Lung (tissue), 17 donors: ENCODE measurements at places on chromosomes 1 and 21.
A peak's percentile ranks its signal among the peaks of the same experiment; 100 is the strongest.

- DNase-seq: peak; percentile 52
Measured at GRCh38 chr1:54922921-54923421, 36.0 kb upstream of the DHCR24 start.

GRCh38 chr1:162629651-162630050 lies 2.6 kb upstream of the DDR2 start:
- no peak for DNase-seq

GRCh38 chr1:90936731-90937130 lies 85.1 kb downstream of the ZNF644 start:
- no peak for DNase-seq

DNA sequence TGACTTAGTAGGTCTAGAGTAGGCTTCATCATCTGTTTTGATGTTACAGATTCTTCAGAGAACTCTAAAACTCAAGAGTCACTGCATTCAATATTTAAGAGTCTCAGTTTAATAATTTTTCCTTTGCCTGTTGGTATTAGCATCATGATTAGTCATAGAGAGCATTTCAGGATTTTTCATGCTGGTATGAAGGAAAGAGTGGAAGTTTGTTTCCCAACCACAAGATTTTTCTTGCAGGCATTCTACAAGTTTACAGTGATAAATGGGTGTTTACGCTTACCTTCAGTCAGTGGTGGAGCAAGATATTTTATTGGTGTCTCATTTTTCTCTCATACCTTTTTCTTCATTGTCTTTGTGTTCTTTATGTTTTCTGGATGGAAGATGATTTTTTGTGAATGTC lies 58.4 kb upstream of the MYOCOS start:
- DNase-seq: no peak

DNA sequence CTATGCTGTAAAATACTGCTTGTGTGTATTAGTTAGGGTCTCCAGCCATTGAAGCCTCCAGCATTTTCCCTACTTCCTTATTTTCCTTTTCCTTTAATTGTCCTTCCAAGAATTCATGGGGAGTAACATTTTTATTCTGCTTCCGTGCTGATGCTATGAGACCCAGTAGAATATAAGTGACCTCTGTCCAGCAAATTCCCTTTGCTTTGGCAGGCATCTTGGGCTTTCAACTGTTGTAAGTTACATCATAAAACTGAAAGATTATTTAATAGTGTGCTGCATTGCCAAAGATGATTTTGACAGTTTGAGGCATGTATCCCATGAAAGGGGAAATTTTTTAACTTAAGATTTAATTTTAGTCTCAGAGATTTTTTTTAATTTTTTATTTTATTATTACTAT lies 48.1 kb upstream of the B3GALT2 start:
- DNase-seq: peak; percentile 15

DNA sequence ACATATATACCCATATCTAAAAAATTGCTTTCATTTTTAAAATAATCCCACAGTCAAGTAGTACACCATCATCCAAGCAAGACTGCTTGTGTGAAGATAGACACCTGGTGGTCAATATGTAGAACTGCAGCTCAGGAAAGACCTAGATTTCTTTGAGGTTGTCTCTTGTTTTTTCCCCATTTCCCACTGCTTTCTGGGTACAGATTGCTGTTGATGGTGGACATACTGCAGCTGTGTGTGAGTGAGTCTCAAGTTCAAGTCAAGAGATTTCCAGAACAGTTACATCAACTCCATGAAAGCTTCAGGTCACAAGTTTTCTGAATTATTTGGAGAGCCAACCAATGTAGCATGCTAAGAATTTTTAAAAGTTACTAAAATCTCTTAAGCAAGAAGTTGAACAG lies 306.4 kb downstream of the DUSP10 start:
- peak; percentile 95 for DNase-seq

DNA sequence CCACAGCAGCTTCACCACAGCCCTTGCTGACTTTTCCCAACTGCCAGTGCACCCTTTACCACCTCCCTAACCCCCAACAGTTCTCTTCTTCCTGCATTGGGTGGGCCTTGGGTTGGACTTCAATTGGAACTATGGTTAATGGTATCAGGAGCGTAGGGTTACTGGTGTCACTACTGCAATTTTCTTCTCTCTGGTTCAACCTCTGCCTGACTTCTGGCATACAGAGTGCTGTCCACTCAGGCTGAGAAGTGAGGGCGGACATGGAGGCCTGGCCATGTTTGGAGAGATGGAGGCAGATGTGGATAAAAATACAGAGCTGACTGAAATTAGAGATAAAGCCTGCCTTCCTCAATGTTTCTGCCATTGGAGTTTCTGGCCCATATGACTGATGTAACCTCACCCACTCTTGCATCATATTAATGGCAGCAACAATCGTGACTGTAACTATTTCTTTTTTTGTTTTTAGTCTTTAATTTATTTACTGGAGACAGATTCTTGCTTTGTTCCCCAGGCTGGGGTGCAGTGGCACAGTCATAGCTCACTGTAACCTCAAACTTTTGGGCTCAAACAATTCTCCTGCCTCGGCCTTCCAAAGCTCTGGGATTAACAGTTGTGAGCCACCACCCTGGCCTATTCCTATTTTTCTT lies 87.8 kb downstream of the NAV1 start:
- DNase-seq: no peak

DNA sequence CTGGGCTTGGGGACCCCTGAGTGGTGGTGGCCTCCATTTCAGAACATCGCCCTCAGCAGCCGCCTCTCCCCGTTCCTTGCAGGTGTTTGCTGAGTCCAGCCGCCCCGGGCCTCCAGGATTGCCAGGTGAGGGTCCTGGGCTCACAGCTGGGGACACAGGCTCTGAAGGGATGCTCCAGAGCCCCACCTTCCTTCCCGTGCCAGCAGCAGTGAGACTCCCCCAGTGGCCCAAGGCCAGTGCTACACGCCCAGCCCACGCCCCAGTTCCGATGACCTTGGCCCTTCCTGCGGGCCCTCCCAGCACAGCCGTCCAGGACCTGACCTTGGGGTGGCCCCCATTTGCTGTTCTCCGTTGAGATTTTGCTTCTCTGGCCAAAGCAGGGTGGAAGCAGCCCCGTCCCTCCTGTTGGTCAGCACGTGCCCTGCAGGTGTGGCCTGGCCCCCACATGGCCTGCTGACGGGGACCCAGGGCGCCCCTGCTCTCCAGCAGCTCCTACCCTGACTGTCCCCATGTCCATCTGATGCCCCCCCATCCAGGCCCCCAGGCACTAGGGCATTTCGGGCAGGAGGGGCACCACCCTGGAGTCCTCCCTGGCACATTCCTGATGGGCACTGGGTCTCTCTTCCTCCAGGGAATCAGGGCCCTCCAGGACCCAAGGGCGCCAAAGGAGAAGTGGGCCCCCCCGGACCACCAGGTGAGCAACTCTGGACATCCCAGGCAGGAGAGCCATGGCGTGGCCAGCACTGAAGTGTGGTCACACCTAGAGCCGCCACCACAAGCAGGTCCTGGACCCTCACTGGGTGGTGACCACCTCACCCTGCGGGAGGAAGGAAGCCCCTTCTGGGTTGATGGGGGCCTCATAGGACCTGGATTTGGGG lies 45.0 kb downstream of the SLC19A1 start:
- no peak for DNase-seq

DNA sequence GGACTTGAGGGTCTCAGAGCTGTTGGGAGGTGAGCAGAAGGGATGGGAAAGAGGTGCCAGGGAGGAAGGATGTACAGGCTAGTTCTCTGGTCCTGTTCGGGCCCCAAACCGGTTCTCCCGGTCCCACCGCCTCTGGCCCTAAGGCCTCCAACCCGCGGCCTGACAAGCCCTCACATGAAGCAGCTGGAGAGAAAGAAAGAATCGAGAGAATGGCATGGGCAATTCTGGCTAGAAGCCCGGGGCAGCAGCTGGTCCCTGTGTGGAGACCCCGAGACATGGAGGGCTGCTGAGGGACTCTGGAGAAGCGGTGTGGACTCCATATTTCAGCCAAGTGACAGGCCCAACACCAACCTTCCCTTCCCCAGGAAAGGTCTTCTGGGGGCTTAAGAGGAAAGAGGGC lies 730 bp downstream of the CDC42SE1 start:
- peak; percentile 84 for DNase-seq

- peak; percentile 87 for DNase-seq
Measured at GRCh38 chr1:180612632-180613031, 19.2 kb upstream of the XPR1 start.

GRCh38 chr1:220281159-220281574 lies 8.9 kb upstream of the RAB3GAP2 start:
- DNase-seq: no peak

DNA sequence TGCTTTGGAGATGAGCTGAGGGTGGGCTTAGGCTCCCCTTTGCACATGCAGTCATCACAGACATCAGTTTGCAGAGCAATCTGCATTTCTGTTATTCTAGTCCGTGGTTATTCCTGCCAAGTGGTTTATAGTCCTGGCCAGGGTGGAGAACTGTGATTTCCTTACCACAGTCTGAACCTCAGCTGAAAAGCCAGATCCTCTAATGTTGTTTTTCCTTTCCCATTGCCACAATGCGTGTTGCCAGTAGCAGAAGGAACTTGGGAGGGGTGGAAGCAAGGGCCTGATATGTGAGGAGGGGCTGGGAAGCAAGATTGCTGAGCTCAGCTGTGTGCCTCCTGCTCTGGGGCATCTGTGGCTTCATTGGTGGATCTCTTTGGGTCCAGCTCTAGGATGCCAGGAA lies 18.0 kb upstream of the ST3GAL3 start:
- no peak for DNase-seq

DNA sequence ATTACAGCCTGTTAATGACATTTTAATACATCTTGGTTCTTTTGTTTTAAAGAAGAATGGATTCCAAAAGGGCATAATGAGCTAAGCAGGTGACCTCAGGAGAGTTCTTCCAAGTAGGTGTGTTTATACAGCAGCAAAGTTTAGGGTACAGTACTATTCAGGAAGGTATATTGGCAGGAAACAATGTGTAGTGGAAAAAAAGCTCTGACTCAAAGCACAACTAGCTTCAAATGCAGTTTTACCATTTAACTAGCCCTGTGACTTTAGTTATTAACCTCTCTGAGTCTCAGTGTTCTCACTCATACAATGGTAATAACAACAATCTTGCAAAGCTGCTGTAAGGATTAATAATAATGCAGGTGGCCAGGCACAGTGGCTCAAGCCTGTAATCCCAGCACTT lies 29.9 kb downstream of the FAF1 start:
- no peak for DNase-seq

DNA sequence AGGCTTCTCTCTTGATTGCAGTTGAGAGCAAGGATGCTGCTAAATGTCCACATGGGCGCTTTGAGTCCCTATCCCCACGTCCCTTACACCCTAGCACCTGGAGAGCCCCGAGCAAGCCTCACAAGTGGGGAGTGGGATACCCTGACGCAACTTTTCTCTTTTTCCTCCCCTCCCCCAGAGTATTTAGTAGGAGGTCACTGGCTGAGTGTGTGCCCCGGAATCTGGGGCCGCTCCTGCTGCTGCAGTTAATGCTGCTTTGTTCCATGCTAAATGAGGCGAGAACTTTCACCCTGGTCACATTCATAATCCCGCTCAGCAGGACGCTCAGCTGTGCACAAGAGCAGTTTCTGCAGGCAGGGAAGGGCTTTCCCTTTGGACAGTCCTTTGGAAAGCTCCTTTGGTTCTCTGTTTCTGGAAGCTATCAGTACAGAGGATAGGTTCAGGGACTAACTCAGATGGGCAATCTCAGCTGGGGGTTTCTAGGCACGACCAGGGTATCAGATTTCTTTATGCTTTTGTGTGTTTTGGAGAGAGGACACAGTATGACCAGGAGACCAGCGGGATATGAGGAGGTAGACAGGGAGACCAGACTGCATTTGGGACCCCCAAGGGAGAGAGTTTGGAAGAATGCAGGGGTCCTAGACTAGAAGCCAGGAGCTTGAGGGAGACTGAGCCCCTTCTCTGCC lies 75.9 kb downstream of the NOS1AP start:
- peak; percentile 55 for DNase-seq

DNA sequence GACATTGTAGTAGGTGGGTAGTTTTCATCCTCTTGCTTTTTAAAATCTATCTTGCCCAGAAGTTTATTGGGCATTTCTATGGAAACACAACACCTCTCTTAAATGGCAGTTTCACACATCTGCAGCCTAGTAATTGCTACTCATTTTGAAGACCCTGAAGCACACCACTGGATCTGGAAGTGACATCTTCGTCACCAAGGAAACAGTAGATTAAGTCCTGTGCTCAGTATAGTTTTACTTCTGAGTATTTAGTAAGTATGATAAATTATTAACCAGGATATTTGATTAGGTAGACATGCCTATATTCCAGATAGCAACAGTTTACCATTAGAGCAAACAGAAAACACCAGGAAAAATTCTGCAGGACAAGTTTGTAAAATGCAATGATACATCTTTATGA lies 48.7 kb downstream of the UCK2 start:
- DNase-seq: no peak

- no peak for DNase-seq
Measured at GRCh38 chr1:209882942-209883340, 55.1 kb upstream of the SYT14 start.

DNA sequence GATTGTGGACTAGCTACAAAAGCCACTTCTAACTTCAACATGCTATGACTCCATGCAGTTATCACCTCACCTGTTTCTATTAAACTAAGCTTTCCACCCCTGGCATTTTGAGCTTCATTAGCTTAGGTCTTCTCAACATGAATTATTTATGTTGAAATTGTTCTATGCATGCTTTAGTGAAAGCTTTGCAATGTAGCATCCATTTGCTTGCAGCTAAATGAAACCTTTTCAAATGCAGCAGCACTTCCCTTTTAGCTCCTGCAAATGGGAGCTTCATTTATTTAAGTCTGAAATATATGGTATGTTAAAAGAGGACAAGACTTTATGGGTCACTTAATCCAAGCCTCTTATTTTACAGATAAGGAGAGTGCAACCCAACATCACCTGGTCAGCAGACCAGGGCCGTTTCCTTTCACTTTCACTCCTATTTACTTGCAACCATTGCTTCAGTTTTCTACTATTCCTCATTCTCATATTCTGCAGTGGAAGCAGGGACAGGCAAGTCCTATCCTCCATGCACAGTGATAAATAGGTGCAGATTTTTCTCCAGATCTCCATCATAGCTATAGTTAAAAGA lies 56.4 kb upstream of the SAMSN1 start:
- DNase-seq: no peak

GRCh38 chr1:214550013-214550856 lies 1.2 kb downstream of the PTPN14 start:
- peak; percentile 41 for DNase-seq

DNA sequence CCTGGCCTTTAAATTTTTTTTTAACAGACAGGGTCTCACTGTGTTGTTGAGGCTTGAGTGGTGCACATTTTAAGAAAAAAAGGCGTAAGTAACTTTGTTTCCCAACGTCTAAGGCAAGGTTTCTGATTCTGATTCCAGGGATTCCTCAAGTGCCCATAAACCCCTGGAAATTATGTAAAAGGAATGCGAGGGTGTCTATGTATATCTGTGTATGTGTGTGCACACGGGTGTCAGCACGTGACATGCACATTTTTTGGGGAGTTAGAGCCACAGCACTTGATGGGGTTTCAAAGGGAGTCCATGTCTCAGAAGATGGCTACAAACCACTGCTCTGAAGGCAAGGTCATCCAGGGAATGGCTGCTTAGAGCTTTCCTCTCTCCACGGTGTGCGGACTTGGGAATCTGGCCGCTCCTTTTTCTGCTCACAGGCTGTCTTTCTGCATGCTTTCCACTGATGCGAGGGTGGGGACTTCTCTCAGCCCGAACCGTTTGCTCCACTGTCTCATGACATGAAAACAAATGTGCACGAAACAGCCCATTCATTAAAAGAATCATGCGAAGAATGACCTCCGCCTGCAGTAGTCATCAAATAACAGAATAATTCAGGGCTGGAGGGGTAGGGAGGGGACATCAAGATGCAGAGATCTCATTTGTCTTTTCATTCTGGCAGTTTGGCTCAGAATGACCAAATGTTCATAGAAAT lies 18.7 kb upstream of the RERE start:
- no peak for DNase-seq
